ENCODE measurements at places on chromosomes 12 and 14. TPM values are rescaled to one million over a fixed set of nuclear protein-coding genes. Genes with fewer than 3 reads are reported as not detected.

DNA sequence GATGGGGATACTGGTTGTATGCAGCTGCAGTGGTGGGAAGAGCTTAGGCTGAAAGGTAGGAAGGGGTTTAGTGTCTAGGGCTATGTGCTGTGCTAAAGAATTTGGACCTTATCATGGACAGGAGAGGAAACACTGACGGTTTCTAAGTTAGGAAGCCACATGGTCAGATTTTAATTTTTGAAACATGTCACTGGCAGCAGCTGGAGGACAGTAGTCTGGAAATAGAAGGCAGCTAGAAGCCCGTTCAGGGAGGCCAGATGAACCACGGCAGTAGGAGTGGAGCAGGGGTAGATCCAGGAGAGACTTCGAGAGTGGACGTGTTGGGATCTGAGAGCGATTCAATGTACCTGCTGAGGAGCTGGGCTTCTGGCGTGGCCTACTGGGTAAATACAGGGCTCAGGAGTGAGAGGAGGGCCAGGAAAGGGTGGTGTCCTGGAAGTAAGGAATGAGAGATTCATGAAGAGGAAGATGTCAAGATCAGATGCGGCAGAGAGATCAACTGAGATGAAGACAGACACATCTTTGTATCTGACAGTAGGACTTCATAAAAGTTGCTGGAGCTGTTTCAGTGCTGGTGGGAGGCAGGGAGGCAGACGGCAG lies 64.9 kb downstream of the PRKCH start:
- H3K27me3 ChIP-seq, result no peaks in the 10 kb centered on the region
- H3K27ac ChIP-seq, result no peak overlapping the region
- H3K36me3 ChIP-seq, result no peaks in the 10 kb centered on the region
- DNase-seq, result no peak
- H3K4me1 ChIP-seq, result no peaks in the 10 kb centered on the region

DNA sequence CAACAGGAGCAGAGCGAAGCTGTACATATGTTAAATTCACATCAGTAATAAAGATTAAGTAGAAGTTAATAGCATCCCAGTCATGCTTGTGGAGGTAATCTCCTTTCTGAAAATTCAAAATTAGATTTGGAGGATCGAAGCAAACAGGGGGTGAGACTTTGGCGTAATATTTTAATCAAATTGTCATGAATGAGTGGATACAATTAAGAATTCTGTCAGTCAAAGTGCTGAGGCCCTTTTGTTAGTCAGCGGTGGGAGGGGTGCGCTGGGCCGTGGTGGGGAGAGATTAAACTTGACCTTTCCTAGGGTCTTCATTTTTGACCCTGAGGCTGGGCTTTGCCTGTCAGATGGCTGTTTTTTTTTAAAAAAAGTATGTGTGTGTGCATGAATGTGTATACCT lies 226.7 kb downstream of the VRK1 start:
- no peaks in the 10 kb centered on the region for H3K27me3 ChIP-seq
- no peak overlapping the region for H3K4me3 ChIP-seq
- no peak for DNase-seq

GRCh38 chr14:48991141-48991540 lies 595.0 kb downstream of the RPS29 start:
- no peak overlapping the region for H3K27ac ChIP-seq
- no peaks in the 10 kb centered on the region for H3K4me1 ChIP-seq
- no peak overlapping the region for H3K4me3 ChIP-seq
- no peaks in the 10 kb centered on the region for H3K27me3 ChIP-seq

DNA sequence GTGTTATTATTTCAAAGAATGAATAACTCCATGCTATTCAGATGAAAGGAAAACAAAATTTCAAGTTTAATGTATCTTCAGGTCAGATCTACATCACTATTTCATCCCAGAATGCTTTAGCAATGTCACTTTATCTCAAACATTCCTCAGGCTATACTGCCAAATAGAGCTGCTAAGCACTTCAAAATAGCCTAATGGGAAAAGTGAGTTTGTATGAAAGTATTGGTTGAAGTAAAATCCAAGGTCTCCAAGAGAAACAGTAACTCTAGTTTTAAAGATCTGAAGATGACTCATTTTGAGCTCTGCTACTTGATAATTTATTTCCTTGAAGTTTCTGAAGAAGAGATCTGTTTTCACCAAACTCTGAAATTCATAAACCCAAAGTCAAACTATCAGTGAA lies 466.2 kb upstream of the FOXG1 start:
- H3K4me3 ChIP-seq, result no peak overlapping the region
- H3K4me1 ChIP-seq, result no peaks in the 10 kb centered on the region
- H3K27me3 ChIP-seq, result no peaks in the 10 kb centered on the region

GRCh38 chr12:7302266-7302986 lies 1.4 kb upstream of the ACSM4 start:
- H3K36me3 ChIP-seq, result no peaks in the 10 kb centered on the region
- no peak overlapping the region for H3K27ac ChIP-seq
- H3K27me3 ChIP-seq, result no peaks in the 10 kb centered on the region
- no peak for DNase-seq

DNA sequence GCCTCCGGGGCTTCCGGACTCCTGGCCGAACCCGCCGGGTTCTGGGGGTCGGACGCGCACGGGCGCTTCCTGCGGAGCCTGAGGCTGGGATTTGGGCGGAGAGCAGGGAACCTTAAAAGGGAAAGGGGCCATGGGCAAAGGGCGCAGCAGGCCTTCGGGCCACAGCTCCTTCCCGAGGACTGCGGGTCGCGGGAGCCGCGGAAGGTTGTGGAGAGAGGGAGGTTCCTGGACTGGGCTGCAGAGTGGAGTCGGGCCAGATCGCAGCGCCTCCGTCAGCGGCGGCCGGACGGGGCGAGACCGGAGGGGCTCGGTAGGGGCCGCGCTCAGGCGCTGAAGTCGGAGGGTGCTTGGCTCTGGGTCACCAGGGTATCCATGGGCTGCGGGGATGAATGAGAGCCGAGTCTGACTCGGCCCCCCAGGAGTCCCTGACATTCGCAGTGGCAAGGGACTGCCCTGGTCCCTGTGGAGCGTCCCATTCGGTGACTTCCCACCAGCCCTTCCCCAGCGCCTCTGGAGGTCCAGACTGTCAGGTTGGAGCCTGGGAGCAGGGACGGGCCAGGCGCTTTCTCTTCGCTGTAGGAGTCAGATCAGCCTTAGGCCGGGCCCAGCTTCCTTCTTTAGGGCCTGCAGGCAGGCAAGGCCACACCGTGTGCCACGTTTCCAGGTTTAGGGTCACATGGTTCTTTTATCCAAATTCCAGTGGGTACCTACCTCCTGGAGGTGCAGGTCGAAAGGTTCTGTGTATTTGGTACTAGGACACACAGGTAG lies 938 bp upstream of the SLC25A29 start:
- H3K36me3 ChIP-seq, result no peaks in the 10 kb centered on the region
- no peak for DNase-seq
- no peaks in the 10 kb centered on the region for H3K27me3 ChIP-seq
- peak overlapping the region; percentile 87 for H3K27ac ChIP-seq

DNA sequence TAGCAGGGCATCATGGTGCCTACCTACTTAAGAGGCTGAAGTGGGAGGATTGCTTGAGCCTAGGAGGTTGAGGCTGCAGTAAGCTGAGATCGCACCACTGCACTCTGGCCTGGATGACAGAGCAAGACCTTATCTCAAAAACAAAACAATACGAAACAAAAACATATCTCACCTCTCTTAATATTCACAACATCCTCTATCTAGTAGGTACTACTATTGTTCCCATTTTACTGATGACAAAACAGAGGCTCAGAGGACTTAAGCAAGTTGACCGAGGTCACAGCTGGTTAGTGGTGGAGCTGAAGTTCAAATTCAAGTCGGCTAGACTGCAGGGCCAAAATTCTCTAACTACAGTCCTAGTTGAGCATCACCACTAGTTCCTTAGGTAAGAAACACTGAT lies 172.3 kb upstream of the EEA1 start:
- H3K27ac ChIP-seq, result no peak overlapping the region
- no peaks in the 10 kb centered on the region for H3K27me3 ChIP-seq
- no peak for DNase-seq
- H3K4me3 ChIP-seq, result no peak overlapping the region

DNA sequence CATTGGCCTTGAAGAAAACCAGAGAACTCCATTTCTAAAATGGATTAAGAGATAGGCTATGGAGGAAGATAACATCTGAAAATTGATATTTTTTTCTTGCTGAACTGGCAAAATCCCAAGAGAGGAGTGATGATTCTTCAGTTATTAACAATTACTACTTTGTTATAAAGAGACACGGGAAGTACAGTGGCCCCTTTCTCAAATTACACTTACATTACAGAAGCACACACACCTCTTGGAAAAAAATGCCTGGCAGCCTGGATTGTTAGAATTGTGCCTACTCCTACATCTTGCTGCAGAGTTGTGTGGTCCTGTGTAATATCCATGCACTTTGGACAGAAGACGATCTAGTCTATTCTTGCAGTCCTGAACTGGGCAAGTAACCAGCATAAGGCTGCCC lies 71.7 kb downstream of the TGFB3 start:
- no peaks in the 10 kb centered on the region for H3K36me3 ChIP-seq
- no peak overlapping the region for H3K4me3 ChIP-seq
- no peak overlapping the region for H3K27ac ChIP-seq
- H3K27me3 ChIP-seq, result no peaks in the 10 kb centered on the region
- DNase-seq, result no peak

DNA sequence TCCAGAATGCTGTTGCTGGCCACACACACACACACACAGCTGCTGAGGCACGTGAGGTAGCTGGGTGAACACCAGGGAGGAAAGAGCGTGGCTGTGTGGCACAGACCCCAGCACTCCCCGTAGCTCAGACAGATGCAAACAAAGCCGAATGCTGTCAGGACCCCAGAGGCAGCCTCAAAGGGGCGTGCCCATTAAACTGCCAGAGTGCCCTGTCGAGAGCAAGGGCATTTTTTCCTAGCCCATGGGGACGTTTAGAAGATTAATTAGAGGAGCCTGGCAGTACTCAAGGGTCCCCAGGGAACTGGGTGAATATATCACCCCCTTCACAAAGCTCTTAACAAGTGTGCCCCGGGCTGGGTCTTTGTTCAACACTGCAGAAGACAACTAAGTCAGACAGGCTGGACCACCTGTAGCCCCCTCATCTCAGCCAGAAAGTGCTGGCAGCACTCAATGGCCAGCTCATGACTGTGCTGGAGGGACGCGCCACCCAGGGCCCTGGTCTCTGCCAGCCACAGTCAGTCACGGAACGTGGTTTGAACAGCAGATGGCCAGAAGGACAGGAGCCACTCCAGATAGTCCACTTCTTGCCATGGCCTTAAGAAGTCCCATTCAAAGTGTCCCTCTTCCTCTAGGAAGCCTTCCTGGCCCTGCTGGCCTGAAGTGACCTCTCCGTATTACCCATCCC lies 37.5 kb downstream of the TTC7B start:
- H3K4me1 ChIP-seq, result no peaks in the 10 kb centered on the region
- DNase-seq, result no peak
- no peak overlapping the region for H3K27ac ChIP-seq
- no peaks in the 10 kb centered on the region for H3K27me3 ChIP-seq

DNA sequence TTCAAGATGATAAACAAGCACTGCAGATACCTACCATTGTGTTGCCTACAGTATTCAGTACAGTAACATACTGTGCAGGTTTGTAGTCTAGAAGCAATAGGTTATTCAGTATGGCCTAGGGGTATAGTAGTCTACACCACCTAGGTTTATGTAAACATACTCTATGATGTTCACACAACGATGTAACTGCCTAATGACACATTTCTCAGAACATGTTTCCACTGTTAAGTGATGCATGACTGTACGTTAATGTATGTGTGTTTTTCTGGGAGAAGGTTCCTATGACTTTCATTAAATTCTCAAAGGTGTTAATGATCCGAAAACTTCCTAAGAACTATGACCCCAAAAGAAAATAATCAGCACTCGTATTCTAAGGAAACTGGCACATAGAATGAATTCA lies 20.9 kb upstream of the CALM1 start:
- H3K4me3 ChIP-seq, result no peak overlapping the region
- DNase-seq, result no peak
- H3K27me3 ChIP-seq, result no peaks in the 10 kb centered on the region
- no peaks in the 10 kb centered on the region for H3K36me3 ChIP-seq

DNA sequence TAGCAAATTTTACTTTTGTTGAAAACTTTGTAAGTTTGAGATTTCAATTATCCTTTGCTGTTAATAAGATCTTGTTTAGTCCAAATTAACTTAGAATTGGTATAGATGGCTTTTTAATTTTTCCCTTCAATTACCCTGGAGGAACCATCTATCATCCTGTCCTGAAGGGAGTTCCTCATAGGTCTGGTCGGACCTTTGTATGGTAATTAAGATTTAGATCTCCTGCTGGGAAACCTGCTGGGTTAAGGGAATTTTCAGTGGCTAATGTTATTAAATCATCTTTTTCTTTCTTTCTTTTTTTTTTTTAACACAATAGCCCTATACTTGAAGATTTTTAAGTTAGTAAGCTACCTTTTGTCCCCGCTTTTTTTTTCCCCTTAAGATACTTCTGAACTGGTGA lies 63.0 kb upstream of the PRMT8 start:
- no peak overlapping the region for H3K27ac ChIP-seq
- no peak for DNase-seq
- no peak overlapping the region for H3K4me3 ChIP-seq

GRCh38 chr12:95169368-95169767 lies 47.9 kb downstream of the FGD6 start:
- peaks cover 27% of the 10 kb centered on the region for H3K4me1 ChIP-seq
- no peak overlapping the region for H3K4me3 ChIP-seq
- no peaks in the 10 kb centered on the region for H3K27me3 ChIP-seq
- no peak for DNase-seq
- peak overlapping the region; percentile 45 for H3K27ac ChIP-seq

TPH2 gene
- polyA plus RNA-seq, result not detected

MANSC4 gene
- not detected for polyA plus RNA-seq

PRB2 gene
- not detected for polyA plus RNA-seq

TMEM63C gene
- 5.5 TPM for polyA plus RNA-seq

IGF1 gene
- polyA plus RNA-seq, result 12.0 TPM

FLRT2 gene
- 2.2 TPM for polyA plus RNA-seq

SAMD15 gene
- polyA plus RNA-seq, result 0.23 TPM

AGAP2 gene
- 6.4 TPM for polyA plus RNA-seq
